ENCODE measurements at places on chromosomes 3 and 15.

- no peak for DNase-seq
These were observed 53.1 kb downstream of the SLC4A7 start for GRCh38 chr3:27431116-27431515.

DNA sequence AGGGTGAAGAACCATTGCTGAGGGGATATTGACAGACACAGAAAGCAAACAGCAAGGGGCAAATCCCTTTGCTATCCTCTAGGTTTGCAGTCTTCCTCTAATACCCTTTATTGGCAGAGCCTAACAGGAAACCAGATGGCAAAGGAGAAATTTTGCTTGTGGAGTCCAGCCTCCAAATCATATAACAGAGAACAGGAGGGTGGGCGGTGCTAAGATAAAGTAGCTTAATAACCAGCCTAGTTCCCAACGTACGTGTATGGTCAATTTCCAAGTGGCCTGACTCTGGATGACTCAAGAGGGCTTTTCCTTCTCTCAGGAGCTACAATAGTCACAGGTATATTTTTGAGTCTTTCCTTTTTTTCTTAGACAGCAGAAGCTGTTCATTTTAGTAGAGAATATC, 404.5 kb downstream of the PDCD6IP start:
- no peak for DNase-seq

- no peak for DNase-seq
These were observed 21.6 kb downstream of the LYSMD4 start for GRCh38 chr15:99711625-99712024.

- DNase-seq: no peak
These were observed 24.6 kb downstream of the CHCHD6 start for GRCh38 chr3:126728680-126729079.

- DNase-seq: no peak
These were observed 53.1 kb upstream of the ADAMTS17 start for GRCh38 chr15:100394736-100395440.

GRCh38 chr3:58161435-58162398, 49.1 kb downstream of the DNASE1L3 start:
- no peak for DNase-seq

- DNase-seq: no peak
These were observed 97.7 kb upstream of the PRR20G start for GRCh38 chr3:127385540-127385870.

- DNase-seq: no peak
These were observed 246.5 kb upstream of the LRRN1 start for GRCh38 chr3:3552761-3553160.

- DNase-seq: no peak
These were observed 52.1 kb downstream of the TASOR start for GRCh38 chr3:56630966-56631365.

GRCh38 chr3:70899816-70900215, 587.4 kb upstream of the MDFIC2 start:
- DNase-seq: no peak

DNA sequence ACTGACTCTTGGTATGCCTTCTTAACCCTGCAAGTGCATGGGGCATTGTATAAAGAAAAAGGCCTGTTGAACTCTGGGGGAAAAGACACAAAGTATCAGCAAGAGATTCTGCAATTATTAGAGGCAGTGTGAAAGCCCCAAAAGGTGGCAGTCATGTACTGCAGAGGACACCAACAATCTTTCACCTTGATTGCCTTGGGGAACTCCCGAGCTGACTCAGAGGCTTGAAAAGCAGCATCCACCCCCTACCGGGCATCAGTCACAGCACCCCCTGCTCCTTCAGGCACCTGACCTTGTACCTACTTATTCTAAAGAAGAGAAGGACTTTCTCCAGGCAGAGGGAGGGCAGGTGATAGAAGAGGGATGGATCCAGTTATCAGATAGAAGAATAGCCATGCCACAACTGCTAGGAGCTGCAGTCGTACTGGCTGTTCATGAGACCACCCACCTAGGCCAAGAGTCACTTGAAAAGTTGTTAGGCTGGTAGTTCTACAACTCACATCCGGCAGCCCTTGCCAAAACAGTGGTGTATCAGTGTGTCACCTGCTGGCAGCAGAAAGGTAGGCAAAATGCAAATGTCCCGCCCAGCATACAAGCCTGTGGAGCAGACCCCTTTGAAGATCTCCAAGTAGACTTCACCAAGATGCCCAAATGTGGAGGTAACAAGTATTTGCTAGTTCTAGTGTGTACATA, 241.6 kb upstream of the CNTN6 start:
- DNase-seq: no peak

- no peak for DNase-seq
These were observed 94.6 kb downstream of the ZPLD1 start for GRCh38 chr3:102529452-102529851.
